Glomerular endothelial cell (primary cell): ENCODE measurements at places on chromosomes 4 and X. TPM values are rescaled to one million over a fixed set of nuclear protein-coding genes. Genes with fewer than 3 reads are reported as not detected.

DMRTC1B gene
- not detected in 2 replicates for total RNA-seq

ANAPC10 gene
- total RNA-seq: 12.4 and 27.4 TPM in 2 replicates

FAM114A1 gene
- 122 and 174 TPM in 2 replicates for total RNA-seq

ZXDB gene
- 9.1 and 9.8 TPM in 2 replicates for total RNA-seq

GLA gene
- 27.2 and 29.6 TPM in 2 replicates for total RNA-seq

HGFAC gene
- 0.64 TPM in 1 of 2 replicates, not detected in the other for total RNA-seq

NHS gene
- total RNA-seq: 1.2 and 2.7 TPM in 2 replicates

GABRQ gene
- under 0.01 TPM in 1 of 2 replicates, not detected in the other for total RNA-seq

NAP1L3 gene
- 0.82 and 0.87 TPM in 2 replicates for total RNA-seq

PDGFRA gene
- 1.1 and 3.2 TPM in 2 replicates for total RNA-seq

RNF212 gene
- total RNA-seq: 0.29 and 4.9 TPM in 2 replicates

IQSEC2 gene
- total RNA-seq: 10.8 and 16.6 TPM in 2 replicates

TGIF2LX gene
- total RNA-seq: not detected in 2 replicates

SEPTIN6 gene
- total RNA-seq: 23.6 and 24.4 TPM in 2 replicates

GPR50 gene
- not detected in 2 replicates for total RNA-seq

HNRNPH2 gene
- total RNA-seq: 52.0 and 54.7 TPM in 2 replicates

HHIP gene
- total RNA-seq: 21.0 and 143 TPM in 2 replicates

COL25A1 gene
- total RNA-seq: 1.7 and 2.2 TPM in 2 replicates

CSAG3 gene
- total RNA-seq: not detected in 2 replicates

TMEM47 gene
- total RNA-seq: 25.0 and 25.2 TPM in 2 replicates

STK32B gene
- total RNA-seq: 25.4 and 29.0 TPM in 2 replicates

RGN gene
- total RNA-seq: 0.15 and 0.35 TPM in 2 replicates

ETDA gene
- not detected in 2 replicates for total RNA-seq

ZXDA gene
- 7.6 and 7.9 TPM in 2 replicates for total RNA-seq

IL1RAPL2 gene
- not detected in 2 replicates for total RNA-seq

RTL9 gene
- not detected in 2 replicates for total RNA-seq

IL15 gene
- total RNA-seq: 3.4 and 4.2 TPM in 2 replicates

GPR34 gene
- not detected in 2 replicates for total RNA-seq

MSX1 gene
- 6.6 and 13.0 TPM in 2 replicates for total RNA-seq

SOWAHB gene
- total RNA-seq: 0.82 TPM in 1 of 2 replicates, not detected in the other

GAGE13 gene
- not detected in 2 replicates for total RNA-seq

MCF2 gene
- total RNA-seq: 0.12 TPM in 1 of 2 replicates, not detected in the other

GUCY1B1 gene
- total RNA-seq: 0.39 and 2.0 TPM in 2 replicates

XAGE1A gene
- not detected in 2 replicates for total RNA-seq

MTTP gene
- not detected in 2 replicates for total RNA-seq

CDKL2 gene
- total RNA-seq: 2.1 and 2.8 TPM in 2 replicates

PLXNB3 gene
- 25.6 and 37.6 TPM in 2 replicates for total RNA-seq

SYTL5 gene
- 0.06 TPM in 1 of 2 replicates, not detected in the other for total RNA-seq

FGF2 gene
- total RNA-seq: 3.0 and 4.9 TPM in 2 replicates
